CD4-positive, alpha-beta T cell treated with Interleukin-17A for 4 hours (primary cell): ENCODE measurements at places on chromosomes 4 and X.

- DNase-seq = no peak
Observed at GRCh38 chr4:155809835-155810234, 51.0 kb downstream of the GUCY1B1 start.

- no peak for DNase-seq
Observed at GRCh38 chr4:14262221-14262620, 634.7 kb upstream of the BOD1L1 start.

DNA sequence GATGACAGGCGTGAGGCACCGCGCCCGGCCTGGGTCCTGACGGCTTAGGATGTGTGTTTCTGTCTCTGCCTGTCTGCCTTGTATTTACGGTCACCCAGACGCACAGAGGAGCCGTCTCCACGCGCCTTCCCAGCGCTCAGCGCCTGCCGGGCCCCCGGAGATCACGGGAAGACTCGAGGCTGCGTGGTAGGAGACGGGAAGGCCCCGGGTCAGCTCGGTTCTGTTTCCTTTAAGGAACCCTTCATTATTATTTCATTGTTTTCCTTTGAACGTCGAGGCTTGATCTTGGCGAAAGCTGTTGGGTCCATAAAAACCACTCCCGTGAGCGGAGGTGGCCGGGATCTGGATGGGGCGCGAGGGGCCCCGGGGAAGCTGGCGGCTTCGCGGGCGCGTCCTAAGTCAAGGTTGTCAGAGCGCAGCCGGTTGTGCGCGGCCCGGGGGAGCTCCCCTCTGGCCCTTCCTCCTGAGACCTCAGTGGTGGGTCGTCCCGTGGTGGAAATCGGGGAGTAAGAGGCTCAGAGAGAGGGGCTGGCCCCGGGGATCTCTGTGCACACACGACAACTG, 1.3 kb downstream of the SHOX start:
- no peak for DNase-seq

DNA sequence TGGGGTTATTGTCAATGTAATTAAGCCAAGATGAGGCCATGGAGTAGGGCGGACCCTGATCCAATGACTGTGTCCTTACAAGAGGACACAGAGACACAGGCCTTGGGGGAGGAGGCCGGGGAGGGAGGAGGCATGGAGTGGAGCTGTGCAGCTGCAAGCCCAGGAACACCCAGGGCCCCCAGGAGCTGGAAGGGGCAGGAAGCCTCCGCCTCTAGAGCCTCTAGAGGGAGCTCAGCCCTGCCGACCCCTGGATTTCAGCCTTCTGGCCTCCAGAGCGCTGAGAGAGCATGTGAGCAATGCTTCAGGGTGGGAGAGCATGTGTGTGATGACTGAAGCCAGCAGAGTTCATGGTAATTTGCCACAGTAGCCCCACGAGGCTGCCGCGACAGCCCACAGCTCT, 234.6 kb downstream of the AFAP1 start:
- DNase-seq = no peak

- DNase-seq = no peak
Observed at GRCh38 chr4:140662082-140662869, 93.5 kb upstream of the UCP1 start.

GRCh38 chr4:40378619-40379018, 43.5 kb downstream of the CHRNA9 start:
- no peak for DNase-seq
